ENCODE measurements at places on chromosomes 5 and 9.

- no peak for DNase-seq
These were observed 289.1 kb downstream of the GADD45G start for GRCh38 chr9:89893886-89894285.

DNA sequence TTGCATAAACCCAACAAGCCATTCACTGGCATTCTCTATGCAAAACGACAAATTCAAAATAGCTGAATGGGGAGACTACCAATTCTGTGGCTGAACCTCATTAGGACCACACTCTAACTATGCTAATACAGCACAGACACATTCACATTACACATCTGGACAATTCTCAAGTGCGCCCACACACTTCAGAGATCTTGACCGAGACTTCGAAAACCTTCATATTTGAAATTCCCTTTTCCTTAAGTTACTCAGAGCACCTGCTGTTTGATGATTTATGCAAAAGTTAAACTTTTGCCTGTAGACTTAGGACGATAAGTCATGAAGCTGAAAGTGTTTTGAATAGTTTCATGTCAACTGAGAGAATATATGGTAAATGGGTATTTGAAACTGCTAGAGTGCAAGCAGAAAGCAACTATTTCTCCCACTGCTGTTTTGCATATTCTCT is 111.9 kb downstream of the FBN2 start:
- DNase-seq, result no peak

DNA sequence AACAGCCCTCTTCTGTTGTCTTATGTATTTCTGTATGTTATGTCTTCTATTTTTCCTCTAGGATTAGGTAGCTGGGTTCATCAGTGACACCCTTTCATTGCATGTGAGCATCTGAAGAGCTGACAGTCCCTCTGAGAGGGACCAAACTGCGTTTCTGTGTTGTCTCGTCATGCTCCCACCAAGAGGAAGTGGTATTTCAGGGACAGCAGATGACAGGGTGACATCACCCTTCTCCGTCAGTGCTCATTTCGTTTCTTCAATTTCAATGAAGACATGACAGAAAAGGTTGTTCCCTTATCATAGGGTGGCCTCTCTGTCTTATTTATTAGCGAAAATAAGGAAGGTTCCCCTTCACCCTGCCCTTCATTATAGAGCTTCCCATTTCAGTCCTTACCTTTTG is 225.9 kb upstream of the NR4A3 start:
- DNase-seq, result no peak

DNA sequence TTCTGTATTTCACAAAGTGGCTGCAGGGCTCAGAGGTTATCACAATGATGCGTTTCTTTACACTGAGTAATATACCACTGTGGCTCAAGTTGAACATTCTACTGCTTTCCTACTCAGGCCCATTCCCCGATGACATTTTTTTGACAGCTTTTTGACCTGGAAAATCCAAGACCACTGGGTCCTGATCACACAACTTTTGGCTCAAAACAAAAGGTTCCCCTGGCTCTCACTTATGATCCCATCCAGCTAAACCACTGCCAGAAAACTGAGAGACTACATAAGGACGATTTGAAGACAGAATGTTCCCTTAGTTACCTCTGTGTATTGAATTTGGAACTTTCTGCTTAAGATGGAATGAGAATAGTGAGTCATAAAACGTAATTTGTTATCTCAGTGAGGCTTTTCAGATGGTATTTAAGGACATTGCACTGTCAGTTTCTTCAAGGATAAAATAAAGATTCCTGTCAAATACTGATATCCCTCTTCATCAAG is 78.0 kb upstream of the FBXL7 start:
- no peak for DNase-seq

DNA sequence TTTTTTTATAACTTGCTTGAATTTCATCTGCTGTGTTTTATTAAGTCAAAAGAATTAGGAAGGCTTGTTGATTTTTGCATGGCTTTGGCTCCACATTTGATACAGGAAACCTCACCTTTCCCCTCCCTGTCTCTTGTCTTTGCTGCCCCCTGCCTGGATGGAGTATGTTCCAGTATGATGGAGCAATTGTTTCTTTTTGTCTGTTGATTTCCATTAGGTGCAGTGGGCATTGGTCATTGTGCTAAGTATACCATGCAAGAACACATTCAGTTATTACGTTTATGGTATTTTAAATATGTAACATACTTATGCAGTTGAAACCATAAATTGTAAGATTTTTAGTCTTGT is 19.6 kb downstream of the TJP2 start:
- no peak for DNase-seq

DNA sequence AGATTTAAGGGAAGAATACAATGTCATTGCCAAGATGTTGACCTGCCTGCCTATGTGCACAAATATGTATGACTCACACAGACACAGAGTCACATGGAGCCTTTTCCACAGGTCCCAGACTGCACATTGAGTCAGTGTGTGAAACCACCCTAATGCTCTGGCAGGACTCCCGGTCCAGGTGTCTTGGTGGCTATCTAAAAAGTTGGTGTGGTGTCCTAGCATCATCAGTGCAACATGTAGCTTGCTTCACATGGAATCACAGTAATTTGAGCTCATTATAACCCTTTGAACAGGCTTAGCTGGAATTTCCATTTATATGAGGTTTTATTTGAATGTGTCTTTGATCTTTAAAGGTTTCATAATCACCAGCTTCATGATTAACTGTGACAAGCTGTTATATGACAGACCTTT is 10.7 kb downstream of the IFNA5 start:
- peak; percentile 6 for DNase-seq

GRCh38 chr5:113371721-113372196 is 63.0 kb downstream of the TSSK1B start:
- no peak for DNase-seq

- peak; percentile 84 for DNase-seq
These were observed 33.9 kb downstream of the VLDLR start for GRCh38 chr9:2655411-2655901.
